ENCODE measurements at places on chromosomes 3 and 15.

DNA sequence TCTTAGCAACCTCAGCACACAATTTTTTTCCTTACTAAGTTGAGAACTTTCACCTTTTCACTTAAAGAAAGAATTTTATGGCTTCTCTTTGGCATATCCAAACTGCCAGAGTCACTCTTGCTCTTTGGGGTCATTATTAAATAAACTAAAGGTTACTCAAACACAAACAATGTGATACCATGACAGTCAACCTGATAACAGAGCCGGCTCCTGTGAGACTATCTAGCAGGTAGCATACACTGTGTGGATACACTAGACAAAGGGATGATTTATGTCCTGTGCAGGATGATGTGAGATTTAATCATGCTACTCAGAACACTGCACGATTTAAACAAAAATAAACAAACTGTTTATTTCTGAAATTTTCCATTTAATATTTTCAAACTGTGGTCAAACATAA lies 35.6 kb downstream of the LRRFIP2 start:
- no peak for DNase-seq

GRCh38 chr3:135260025-135260424 lies 465.0 kb downstream of the EPHB1 start:
- DNase-seq: no peak

- DNase-seq: no peak
These were observed 5.1 kb downstream of the INSYN1 start for GRCh38 chr15:73747847-73748590.

DNA sequence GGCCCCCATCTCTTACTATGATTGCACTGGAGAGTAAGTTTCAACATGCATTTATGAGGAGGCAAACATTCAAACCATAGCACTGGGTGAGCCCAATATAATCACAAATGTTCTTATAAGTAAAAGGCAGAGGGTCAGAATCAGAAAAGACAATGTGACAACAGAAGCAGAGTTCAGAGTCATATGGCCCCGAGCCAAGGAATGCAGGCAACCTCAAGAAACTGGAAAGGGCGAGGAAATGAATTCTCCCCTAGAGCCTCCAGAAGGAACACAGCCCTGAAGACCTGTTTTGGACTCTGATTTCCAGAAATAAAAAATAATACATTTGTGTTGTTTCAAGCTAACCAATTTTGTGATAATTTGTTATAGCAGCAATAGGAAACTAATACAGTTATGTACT lies 81.3 kb upstream of the ABI3BP start:
- DNase-seq: no peak

- peak; percentile 45 for DNase-seq
These were observed at the start of gene CELF6 for GRCh38 chr15:72319985-72320671. Gene CELF6, minus strand, starts transcription at chr15:72320157. Its CDS starts 283 bp downstream, at chr15:72319874.

DNA sequence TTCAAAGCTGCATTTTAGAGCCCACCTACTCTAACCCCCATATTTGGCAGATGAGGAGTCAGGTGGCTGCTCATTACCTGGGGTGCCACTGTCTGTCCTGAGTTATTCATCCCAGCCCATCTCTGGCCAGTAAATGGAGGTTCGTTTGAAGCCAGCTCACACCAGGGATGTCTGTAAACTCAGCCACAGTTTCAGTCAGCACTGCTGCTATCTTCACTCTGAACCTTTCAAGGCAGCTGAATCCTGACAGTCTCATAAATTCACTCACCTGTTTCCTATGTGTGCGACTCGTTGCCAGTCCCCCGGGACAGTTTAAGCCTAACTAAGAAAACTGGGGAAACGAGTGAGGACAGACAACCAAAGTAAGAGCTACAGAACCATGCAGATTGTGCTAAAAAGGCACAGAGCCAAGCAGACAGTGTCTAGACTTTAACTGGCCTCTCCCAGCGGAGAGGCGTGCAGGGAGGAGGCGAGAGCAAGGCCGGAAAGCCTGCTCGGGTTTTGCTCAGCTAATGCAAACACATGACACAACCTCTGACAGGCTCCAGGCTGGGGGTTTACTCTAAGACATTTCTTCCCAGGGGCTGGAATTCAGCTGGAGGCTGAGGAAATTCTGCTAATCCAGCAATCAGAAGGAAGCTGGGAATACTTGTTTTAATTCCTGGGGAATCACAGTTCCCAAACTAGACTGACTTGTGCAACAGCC lies 12.0 kb downstream of the FSTL1 start:
- DNase-seq: no peak

DNA sequence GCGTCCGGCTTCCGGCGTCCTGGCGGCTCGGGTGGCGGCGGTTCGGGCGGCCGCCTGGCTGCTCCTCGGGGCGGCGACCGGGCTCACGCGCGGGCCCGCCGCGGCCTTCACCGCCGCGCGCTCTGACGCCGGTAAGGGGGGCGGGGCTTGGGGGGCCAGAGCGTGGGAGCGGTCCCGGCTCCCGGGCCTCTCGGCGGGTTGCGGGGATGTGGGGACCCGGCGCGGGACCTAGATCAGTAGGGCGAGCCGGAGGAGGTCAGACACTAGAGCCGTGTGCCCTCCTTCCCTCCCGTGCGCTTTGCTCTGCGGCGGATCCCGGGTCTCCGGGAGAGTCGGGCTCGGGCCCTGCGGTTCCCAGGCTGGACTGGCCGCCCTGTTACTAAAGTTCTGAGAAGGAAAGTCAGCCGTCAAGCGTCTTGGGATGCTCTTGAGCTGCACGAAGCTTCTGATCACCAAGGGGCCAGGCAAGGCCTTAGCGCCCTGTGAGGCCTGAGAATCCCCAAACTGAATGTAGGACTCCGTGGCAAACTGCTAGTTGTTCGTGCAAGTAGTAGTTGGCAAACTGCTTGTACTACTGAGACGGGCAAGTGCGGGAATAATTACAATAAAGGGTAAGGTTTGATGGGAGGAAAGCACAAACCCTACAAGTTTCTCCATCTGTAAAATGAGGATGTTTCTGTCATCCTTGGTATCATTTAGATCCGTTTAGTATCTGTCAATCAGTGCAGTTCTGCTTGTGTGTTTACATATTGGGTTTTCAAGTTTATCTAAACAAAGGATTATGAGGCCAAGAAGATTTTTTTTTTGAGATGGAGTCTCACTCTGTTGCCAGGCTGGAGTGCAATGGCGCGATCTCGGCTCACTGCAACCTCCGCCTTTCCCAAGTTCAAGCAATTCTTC lies 587 bp downstream of the PIGX start:
- DNase-seq: no peak

DNA sequence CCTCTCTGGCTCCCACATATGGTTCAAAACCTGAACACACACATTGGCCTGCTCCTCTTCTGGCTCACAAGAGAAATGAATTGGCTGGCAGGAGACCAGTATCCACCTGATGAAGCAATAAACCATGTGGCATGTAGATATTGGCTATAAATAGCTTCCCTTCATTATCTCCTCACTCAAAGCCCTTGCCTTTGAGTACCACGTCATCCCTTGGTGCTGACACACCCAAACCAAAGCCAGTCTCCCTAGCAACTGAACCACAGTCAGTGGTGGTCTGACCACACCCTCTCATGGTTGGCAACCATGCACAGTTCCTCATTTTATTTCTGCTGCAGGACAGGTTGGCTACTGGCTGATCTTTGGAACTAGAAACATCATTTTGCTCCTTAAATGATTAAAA lies 98.8 kb downstream of the ZNF621 start:
- peak; percentile 63 for DNase-seq

GRCh38 chr3:42717306-42717705 lies 14.7 kb upstream of the HHATL start:
- no peak for DNase-seq

DNA sequence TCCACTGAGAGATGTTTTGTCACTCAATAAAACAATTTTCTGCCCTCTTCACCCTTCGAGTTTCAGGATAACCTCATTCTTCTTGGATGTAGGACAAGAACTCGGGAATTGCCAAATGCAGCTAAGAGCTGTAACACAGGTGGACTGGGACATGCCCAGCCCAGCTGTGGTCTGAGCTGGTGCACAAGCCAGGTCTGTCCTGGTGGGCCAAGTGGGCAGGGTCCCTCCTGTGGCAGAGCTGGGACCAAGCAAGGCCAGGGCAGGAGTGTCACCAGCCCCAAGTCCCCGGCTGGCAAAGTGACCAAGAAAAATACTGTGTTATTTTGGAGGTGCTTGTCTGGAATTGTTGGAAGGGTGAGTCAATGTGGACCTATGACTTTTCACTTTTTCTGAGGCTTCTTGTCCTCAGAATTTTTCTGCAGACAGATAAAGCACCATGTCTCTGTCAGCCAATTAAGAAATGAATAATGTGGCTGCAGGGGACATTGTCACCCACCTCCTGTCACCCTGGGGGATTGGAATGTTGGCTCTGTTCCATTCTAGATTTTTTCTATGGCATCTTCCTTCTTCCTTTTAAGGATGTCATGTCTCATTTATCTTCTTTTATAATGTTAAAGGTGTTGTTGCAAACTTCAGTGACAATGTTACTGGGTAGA lies 645.2 kb upstream of the EPHA6 start:
- no peak for DNase-seq

- no peak for DNase-seq
These were observed 34.1 kb upstream of the NR2C2 start for GRCh38 chr3:14913071-14913925.

DNA sequence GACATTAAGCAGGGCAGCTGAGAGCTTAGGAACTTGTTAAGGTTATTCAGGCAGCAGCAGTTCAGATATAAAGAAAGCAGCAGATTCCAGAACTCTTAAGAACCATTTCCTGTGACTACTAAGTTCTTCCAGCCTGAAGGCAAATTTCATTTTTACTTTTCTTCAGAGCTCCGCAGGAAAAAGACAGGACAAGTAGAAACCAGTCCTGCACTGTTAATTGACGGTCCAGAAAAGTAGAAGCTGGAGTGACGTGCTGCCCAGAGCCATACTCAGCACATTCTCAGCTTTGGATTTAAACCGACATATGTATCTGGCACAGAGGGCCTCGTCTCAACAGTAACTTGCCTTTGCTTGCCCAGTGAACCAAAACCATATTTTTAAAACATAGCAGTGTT lies 219.4 kb upstream of the STRIT1 start:
- DNase-seq: no peak

DNA sequence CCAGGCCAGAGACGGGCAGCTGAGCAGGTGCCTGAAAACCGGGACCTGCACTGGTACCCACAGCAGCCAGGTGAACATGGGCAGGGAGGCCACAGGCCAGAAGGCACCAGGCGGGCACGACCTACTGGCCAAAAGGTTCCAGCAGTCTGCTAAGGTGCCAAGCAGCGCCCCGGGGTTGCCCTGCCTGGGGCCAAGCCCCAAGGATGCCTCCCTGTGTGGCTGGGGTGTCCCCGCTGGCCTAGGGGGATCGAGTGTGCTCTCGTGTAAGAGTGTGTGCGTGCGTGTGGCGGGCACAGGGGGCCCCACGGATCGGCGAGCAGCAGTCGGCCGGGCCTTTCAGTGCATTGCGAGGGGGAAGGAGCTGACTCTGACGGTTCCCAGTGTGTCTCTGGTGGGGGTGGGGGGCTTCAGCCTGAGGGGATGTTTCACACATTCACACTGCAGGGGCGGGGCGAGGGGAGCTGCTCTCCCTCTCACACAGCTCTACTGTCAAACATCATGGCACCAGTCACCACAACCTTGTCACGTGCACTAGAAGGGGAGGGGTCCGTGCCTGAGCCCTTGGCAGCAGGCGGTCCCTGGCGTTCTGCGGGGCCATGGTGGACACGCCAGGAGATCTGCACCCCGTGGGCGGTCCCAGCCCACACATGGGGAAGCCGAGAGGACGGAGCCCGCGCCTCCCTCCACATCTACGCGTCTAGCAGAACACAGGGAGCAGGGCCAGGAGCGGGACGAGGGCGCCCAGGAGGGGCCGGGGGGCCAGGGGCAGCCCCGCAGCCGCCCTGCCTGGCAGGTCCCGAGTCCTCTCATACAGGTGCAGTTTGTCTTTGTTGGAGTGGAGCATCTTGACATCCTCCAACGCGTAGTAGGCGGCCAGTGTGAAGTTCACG lies 44.5 kb downstream of the RGMA start:
- DNase-seq: no peak

- no peak for DNase-seq
These were observed 52.3 kb downstream of the NCEH1 start for GRCh38 chr3:172658344-172659245.

DNA sequence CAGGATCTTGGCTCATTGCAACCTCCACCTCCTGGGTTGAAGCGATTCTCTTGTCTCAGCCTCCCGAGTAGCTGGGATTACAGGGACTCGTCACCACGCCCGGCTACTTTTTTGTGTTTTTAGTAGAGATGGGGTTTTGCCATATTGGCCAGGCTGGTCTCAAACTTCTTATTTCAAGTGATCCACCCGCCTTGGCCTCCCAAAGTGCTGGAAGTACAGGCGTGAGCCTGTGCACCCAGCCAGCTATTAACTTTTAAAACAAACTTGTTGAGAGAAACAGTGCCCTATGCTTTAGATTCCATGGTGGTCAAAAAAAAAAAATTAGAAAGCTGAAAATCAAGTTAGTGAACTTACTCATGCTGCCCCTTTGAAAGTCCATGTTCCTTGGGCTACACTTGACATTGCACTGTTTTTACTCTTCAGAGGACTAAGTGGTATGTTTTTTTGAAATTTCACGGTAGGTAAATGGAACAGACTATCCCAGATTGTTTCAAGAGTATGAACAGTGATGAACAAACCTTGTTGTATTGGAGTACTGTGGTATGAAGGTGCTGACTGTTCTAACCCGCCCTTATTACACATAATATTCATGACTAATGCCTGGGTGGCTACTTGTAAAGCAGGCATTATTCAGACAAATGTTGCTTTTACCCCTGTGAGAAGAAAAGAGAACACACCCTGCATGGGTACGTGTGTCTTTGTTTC lies 206.9 kb downstream of the KLHL25 start:
- no peak for DNase-seq

DNA sequence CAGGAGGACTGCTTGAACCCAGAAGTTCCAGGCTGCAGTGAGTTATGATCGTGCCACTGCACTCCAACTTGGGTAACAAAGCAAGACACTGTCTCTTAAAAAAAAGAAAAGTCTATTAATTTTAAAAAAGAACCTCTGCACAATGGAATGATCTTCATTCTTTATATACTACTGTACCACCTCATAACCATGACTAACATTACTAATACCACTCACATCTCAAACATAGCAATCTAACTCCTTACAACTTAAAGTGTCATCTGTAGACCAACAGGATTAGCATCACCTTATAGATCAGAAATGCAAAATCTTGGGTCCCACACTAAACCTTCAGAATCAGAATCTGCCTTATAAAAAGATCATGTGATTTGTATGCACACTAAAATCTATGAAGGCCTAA lies 48.8 kb upstream of the MAP4 start:
- DNase-seq: no peak

GRCh38 chr15:90838139-90838538 lies 30.2 kb upstream of the FURIN start:
- DNase-seq: no peak

DNA sequence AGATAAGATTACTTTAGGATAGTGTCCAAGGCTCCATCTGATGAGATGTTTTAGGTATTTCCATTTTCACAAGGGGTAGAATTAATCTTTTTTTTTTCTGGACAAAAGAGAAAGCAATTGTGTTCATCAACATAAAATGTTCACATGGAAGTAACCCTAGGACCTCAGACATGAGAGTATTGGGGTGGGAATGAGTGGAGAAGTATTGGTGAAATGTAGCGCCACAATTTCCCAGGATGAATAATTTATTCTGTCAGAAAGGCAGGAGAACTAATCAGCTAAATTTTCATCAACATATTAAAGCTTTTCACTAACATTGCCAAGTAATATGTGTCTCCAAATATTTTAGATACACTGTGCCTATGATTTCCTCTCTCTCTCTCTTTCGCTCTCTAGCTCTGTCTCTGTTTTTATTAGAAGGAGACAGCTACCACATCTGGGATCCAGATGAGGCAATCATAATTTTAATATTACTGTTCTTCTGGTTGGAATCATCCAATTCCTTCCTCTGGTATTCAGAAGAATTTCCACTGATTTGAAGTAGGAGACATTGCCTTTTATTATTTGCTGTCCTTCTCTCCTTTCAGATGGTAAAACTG lies 21.6 kb upstream of the ZNF280D start:
- DNase-seq: no peak

GRCh38 chr3:194686414-194686815 lies 732 bp downstream of the FAM43A start:
- no peak for DNase-seq
